NCI-H1694 (cell line): ENCODE measurements at places on chromosomes 5 and 9.

GRCh38 chr5:111254613-111255012, 30.4 kb downstream of the CAMK4 start:
- DNase-seq, result peak; percentile 5

GRCh38 chr9:124593651-124594058, 86.5 kb upstream of the NR5A1 start:
- no peak for DNase-seq

- no peak for DNase-seq
Observed at GRCh38 chr5:127700237-127700766, 2.9 kb upstream of the CCDC192 start.

GRCh38 chr9:132638240-132638639, 31.5 kb downstream of the DDX31 start:
- DNase-seq, result no peak

- no peak for DNase-seq
Observed at GRCh38 chr9:97561501-97561900, 60.0 kb downstream of the TMOD1 start.

DNA sequence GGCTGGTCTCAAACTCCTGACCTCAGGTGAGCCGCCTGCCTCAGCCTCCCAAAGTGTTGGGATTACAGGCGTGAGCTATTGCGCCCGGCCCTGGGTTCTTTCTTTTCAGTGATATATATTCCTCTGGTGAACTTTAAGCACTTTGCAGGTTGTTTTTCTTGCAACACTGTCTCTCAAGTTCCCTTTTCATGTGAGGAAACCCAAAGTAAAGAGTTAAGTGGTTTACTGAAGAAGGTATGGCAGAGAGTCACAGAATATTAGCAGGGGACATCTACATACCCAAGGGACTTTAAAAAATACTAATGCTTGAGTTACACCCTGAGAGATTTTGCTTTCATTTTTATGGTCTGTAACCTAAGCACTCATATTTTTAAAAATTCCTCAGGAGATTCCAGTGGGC, 6.7 kb upstream of the GAPT start:
- DNase-seq, result no peak

DNA sequence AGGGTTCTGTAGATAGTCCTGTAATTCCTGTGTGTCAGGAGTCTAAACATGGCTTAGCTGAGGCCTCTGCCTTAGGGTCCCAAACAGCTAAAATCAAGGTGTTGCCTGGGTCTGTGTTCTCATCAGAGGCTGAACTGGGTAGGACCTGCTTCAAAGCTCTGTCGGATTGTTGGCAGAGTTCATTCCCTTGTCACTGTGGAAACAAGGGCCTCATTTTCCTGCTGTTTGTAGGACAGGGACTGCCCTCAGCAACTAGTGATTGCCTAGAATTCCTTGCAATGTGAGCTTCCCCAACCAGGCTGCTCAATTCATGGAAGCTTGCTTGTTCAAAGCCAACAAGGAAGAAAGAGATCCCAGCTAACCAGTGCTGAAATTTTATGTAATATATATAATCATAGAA, 283.2 kb downstream of the DNAH5 start:
- DNase-seq, result no peak

- DNase-seq, result no peak
Observed at GRCh38 chr9:90044710-90045151, 439.9 kb downstream of the GADD45G start.
